ENCODE measurements at places on chromosomes 2 and 18.

DNA sequence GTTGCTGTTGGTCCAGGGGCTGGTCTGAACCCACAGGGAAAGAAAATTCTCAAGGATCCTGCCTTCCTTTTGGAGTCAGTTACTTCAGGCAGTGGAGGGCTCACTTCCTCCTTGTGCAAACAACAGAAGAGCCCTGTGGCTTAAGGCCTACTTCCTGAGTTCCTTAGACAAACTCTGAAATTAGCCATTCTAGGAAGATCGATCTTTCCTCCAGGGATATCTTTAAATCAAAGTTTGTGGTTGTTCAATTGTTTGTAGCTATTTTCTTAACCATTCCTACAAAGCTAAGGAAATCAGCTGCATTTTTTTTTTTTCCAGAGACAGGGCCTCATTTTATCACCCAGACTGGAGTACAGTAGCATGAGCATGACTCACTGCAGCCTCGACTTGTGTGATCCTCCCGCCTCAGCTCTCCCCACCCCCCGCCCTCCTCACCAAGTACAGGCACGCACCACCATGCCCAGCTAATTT lies 156.0 kb downstream of the TANC1 start:
- DNase-seq = peak; percentile 98

GRCh38 chr2:3472296-3472695 lies 47.0 kb downstream of the ADI1 start:
- DNase-seq = no peak

GRCh38 chr2:202382684-202383083 lies 6.6 kb downstream of the BMPR2 start:
- DNase-seq = no peak

DNA sequence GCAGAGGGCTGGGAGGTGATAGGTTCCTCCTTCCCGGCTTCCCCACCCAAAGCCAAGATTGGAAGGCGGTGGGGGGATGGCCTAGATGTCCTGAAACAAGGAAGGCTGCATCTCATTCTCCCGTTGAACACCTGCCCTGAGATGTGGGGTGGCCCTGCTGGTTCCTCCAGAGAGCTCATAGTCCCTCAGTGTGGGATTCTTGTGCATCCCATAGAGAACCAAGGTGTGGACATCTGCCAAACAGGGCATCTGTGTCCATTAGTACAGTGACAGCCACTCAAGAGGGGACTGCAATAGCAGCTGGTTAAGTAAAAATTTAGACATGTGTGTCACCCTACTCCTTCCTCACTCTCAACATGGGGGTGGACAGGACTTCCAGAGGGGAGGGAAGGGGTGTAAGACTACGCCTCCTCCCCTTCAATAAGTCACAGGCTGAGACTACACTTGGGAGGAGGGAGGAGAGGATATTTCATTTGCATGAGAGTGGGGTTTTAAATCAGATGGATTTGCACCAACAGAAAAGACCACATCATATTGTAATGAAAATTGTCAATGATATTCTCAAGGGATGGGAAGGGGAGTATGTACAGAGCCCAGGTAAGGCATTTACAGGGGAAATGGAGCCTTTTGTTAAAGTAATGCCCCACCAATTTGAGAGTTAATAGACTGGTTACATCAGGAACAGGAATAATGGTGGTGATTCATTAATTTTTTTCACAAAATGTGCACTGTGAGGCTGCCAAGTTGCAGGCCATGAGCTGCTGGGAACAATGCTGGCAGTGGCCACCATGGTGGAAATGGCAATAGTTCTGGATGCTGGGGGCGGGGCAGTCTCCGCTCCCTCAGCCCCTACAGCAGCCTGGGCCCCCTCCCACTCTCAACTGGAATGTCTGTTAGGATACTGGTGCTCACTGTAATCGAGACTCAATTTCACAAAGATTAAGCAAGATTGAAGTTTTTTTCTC lies 80.6 kb downstream of the TEX51 start:
- no peak for DNase-seq

GRCh38 chr2:135905679-135906078 lies 29.4 kb upstream of the MCM6 start:
- no peak for DNase-seq

DNA sequence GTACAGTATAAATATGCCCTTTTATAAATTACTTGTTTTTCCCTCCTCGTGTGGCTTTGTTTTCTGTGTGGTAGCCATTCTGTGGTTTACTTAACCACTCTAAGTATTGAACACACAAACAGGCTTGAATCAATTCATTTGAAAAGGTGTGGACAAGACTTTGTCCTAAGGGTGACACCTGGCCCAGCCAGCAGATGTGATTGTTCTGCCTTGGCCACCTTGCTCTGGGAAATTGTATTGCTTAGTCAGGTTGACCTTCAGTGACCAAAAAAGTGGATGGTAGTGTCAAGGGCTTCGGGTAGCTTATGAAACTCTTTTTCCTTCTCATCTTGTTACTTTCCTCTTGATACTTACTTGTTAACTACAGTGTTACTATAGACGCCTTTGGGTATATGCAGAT lies 61.9 kb downstream of the DGKD start:
- no peak for DNase-seq

- DNase-seq = no peak
These were observed 33.5 kb downstream of the FEZ2 start for GRCh38 chr2:36564377-36564930.

GRCh38 chr2:238571661-238572372 lies 145.1 kb downstream of the ASB1 start:
- DNase-seq = no peak

- DNase-seq = no peak
These were observed 954.1 kb downstream of the SOCS6 start for GRCh38 chr18:71242981-71243380.

DNA sequence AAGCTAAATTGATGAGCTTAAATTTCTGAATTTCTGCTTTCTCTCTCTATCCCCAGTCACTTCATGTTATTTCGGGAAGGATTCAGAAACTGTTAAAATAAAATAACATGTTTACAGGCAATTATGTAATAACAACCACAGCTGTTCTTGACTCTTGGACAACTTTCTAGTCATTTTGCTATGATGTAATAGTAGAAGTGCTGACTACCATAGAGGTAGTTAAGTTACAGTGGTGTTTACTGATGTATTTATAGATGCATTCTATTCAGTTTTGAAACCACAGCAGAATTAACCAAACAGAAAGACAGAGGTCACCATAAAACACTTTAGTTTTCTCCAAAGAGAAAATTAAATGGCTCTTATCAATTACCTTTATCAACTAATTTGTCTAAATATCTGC lies 1292.0 kb upstream of the CHAC2 start:
- DNase-seq = peak; percentile 17

GRCh38 chr2:111231532-111232252 lies 111.0 kb downstream of the BCL2L11 start:
- no peak for DNase-seq

DNA sequence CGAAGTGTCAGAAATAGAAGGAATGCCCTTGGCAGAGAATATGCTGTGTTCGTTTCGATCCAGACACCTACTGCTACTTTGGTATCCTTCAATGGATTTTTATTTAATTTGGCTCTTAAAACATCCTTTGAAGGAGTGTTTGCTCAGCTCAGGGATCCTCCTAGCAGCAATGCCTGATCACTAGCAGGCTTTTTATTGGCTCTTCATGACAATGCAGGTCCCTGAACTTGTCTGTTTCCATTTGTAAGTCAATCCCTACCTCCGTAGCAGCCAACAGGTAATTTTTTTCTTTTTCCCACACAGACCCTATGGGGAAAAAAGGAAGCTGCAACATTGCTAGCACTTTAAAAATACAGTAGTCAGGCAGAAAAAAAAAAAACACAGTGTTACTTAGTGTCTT lies 366.2 kb upstream of the LRRTM1 start:
- no peak for DNase-seq

- DNase-seq = peak; percentile 34
These were observed 179.8 kb upstream of the HAAO start for GRCh38 chr2:42971947-42972736.

GRCh38 chr2:17752246-17752645 lies 1.4 kb downstream of the SMC6 start:
- DNase-seq = no peak

DNA sequence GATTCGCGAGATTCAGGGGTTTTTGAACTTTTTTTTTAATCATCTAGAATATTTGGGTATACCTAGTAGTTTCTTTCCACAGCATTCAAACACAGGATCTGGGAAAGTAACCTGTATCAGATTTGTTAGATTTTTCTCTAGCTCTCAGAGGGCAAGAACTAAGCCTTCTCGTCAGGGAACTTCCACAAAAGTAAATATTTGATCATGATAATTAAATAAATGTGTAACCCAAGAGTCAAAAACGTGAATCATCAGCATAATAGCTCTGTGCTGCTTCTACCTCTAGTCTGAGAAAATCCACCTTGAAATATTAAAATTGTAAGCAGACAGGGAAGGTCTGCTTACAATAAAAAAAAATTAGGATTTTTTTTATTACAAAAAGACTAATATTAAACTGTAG lies 225.7 kb upstream of the SPOPL start:
- no peak for DNase-seq

Data from mesenchymal stem cell (in vitro differentiated cells and primary cell).